Ascending aorta (tissue), 2 donors: ENCODE measurements at places on chromosomes 3 and 15.

- no peak for DNase-seq
These were observed 2.1 kb downstream of the ANKUB1 start for GRCh38 chr3:149790268-149790667.

- DNase-seq = no peak
These were observed 49.8 kb downstream of the ST3GAL6 start for GRCh38 chr3:98812851-98813374.

GRCh38 chr3:132164469-132165092 lies 129.8 kb upstream of the CPNE4 start:
- DNase-seq = no peak

DNA sequence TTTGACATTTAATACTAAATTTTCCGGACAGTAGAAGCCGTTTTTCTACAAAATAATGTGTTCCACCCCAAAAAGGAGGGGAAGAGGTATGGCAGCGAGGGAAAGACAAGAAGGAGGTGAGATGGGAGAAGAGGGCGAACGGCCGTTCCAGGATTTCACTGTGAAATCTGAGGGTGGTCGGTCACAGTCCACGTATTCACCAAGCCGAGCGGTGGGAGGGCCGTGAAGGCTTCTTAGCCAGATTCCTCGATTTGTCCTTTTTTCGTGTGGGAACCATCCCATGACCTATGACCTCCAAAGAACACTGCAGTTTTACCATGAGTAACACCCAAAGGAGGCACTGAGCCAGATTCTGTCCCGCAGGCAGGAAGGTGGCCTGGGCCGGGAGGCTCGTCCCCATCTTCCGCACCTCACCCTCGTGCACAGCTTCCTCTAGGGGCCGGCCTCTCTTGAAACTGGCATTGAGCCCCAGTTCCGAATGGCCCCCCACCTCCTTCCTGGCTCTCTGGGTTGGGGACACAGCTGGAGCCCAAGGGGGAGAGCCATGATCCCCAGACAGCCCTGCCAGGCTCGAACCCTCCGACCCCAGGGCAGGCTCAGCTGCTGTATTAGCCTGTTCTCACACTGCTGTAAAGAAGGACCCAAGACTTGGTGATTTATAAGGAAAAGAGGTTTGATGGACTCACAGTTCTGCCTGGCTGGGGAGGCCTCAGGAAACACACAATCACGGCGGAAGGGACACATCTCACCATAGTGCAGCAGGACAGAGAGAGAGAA lies 23.7 kb downstream of the XXYLT1 start:
- no peak for DNase-seq

DNA sequence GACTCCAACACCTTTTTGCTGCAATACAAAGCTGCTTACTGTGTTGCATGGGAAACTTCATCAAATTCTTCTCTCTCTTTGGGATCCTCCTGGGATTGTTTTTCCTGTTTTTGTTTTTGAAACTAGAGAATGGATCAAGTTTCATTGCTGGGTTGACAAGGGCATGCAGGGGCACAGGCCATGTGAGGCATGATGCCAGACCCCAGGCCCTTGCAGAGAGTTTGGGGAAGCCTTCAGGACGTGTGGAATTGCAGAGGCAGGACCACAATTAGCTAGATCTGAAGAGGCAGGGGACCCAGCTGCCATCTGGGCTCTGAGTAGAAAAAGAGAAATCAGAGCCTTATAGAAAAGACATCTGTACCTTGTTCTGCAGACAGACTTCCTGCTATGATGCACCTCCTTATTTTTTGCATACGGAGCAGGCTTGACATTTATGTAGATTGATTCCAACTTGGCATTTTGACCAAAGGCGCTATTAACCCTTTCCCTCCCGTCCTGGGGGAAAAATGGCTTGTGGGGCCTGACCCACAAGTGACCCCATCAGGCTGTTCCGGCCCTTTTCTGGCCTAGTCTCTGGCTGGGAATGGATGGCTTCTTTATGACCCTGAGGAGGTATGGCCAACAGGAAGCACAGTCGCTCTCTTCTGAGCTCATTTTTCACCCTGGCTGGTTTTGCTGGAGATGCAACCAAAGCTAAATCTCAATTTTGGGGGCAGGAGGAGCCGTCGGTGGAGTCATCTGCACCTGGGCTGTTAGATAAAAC lies 44.3 kb upstream of the CHRNB4 start:
- DNase-seq = no peak

- no peak for DNase-seq
These were observed 31.1 kb downstream of the TMEM212 start for GRCh38 chr3:171874251-171874681.

- no peak for DNase-seq
These were observed 152.0 kb downstream of the OPA1 start for GRCh38 chr3:193744822-193745684.

- no peak for DNase-seq
These were observed 184.9 kb upstream of the LPP start for GRCh38 chr3:187968883-187969580.

DNA sequence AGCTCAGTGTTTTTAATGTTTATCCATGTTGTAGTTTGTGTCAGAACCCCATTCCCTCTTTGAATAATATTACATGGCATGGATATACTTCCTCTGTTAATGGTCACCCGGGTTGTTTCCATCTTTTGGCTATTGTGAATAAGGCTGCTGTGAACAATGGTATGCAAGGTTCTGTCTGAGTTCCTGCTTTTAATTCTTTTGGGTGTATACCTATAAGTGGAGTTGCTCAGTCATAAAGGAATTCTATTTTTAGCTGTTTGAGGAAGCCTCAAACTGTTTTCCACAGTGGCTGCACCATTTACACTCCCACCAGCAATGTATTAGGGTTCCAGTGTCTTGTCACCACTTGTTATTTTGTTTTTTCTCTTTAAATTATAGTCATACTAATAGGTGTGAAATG lies 99.6 kb downstream of the SLC25A26 start:
- no peak for DNase-seq

DNA sequence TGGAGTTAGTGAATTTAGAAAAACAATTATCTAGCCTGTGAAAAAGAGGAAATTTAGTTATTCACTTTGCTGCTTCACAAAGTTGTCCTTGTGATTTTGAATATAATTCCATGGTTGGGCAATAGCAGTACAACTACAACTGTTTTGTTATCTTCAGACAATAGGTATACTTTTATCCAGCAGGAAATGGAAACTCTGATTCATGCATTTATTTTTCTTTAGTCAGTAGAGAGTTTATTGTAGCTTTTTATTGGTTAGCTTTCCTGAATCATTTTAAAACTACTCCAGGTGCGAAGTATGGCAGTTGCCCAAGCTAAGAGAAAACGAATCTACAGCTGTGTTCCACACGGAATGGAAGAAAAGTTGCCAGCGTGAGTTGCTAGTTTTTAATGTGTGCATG lies 80.3 kb downstream of the TM4SF4 start:
- no peak for DNase-seq

DNA sequence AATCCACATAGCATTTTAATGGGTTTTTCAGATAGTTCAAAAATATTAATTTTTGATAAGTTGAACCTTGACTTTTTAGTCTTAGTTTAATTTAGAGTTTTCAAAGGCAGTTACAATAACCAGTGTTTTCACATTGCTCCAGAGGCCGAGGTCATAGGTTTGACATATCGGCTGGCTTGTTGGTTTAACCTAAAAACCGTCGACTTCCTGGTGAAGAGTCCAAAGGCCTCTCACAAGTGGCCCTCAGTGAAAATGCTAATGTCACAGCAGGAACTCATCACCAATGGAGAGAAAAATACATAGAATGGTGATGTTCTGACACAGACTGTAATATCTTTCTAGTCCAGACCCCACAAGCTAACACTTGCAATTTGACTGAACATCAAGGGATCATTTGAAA lies 642.3 kb downstream of the PLOD2 start:
- no peak for DNase-seq

DNA sequence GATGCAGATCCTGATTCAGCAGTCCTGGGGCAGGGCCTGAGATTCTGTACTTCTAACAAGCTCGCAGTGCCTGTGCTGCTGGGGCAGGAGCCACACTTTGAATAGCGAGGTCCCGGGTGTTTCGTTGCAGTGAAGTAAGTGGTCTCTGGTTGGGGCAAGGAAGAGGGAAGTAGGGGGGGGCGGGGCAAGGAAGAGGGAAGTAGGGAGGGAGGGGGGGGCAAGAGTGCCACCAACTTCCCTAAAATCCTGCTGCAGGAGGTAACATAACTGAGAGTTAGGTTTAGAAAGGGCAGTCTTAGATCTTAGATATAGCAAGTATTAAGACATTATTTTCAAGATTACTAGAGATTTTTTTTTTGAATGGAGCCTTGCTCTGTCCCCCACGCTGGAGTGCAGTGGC lies 35.5 kb downstream of the CRTAP start:
- no peak for DNase-seq

DNA sequence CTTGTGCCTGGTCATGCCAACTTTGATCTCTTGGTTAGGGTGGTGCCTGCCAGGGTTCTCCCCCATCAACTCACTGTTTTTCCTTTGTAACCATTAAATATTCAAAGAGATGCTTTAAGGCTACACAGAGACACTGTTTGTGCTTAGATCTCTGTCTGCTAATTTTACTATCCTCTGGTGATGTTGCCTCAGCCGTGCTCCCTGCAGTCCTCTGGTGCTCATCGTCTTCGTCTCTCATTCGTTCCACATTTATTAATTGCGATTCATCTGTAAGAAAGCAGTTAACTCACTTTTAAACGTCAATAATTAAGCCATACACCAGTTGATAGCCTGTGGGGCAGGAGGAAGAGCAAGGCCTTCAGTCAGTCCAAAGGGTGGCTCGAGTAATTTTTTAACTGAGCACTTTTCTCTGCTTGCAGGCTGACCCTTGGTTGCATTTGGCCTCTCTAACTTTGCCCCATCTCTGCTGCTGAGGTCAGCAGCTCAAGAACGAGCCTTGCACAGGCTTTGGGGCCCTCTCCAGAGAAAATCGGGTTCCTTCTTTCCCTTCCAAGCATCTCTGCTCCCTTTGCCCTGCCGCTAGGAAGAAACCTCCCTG lies 62.9 kb downstream of the KLF15 start:
- no peak for DNase-seq

DNA sequence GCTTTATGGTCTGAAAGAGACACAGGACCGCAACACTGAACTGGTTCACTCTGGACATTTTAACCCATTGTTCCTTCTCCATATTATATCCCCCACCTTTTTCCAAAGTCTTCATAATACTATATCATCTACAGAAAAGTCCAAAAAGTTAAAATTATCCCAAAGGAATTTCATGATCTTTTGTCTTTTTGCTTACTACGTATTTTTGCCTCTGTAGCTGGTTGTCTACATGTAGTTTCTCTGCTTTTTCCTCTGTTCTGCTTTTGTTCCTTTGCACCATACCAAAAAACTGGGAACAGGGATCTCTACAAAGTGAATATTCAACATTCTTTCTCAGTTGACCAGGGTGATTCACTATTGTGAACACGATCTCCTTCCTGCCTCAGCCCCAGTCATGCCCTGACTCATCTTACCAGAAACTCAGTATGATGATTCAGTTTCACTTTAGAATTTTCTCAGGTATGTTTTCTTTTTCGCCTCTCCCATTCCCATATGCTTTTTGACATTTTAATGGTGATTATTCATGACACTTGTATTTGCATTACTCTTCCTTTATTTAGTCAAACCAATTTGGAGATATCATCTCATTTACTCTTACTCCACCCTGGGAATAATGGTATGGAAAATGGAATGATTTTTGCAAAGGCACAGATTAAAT lies 14.5 kb downstream of the EMC4 start:
- DNase-seq = no peak

GRCh38 chr15:53837263-53837662 lies 77.8 kb upstream of the WDR72 start:
- no peak for DNase-seq

DNA sequence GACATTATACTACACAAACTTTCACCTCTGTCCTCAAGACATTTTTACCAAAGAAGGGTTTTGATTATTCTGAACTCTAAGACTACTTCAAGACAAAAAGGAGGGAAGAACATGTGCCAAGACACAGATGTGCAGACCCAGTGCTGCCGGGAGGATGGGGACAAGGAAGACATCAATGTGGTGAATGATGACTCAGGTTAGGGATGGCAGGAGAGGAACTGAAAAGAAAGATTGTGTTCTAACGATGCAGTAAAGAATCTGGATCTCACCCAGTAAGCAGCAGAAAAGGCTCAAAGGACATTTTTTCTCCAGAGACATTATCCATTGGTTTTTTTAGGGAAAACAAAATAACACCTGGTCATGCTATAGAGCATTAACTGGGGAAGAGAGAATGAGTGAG lies 449.9 kb upstream of the NR2F2 start:
- no peak for DNase-seq
